ENCODE measurements at places on chromosomes 7 and 10.
A peak's percentile ranks its signal among the peaks of the same experiment; 100 is the strongest.

DNA sequence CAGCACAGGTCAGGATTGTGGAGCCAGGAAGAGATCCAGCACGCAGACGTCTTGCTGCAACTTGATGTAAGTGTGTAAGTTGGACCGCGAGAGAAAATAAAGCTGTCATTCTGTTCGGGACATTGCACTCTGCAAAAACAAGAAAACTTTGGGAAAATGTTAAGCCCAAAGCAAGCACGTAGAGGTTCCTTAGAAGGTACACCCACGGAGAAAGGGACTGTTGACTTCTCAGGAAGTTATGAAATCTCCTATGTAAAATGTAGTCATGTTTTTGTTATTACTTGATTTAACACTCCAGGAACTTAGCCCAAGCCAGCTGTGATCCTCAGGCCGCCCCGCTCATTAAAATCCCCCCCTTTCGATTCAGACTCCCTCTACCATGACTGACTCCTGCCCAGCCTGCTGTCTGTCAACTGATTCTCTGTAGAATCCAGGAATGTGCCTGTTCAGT, 196.1 kb upstream of the TCF7L2 start:
- no peak for DNase-seq

GRCh38 chr7:148723846-148724245, 25.1 kb downstream of the CUL1 start:
- DNase-seq, result no peak

GRCh38 chr7:66353547-66353946, 148.4 kb downstream of the TPST1 start:
- DNase-seq, result no peak

- DNase-seq, result no peak
Observed at GRCh38 chr7:138244606-138245005, 168.3 kb downstream of the AKR1D1 start.

GRCh38 chr10:124566981-124567835, 105.6 kb downstream of the LHPP start:
- no peak for DNase-seq

DNA sequence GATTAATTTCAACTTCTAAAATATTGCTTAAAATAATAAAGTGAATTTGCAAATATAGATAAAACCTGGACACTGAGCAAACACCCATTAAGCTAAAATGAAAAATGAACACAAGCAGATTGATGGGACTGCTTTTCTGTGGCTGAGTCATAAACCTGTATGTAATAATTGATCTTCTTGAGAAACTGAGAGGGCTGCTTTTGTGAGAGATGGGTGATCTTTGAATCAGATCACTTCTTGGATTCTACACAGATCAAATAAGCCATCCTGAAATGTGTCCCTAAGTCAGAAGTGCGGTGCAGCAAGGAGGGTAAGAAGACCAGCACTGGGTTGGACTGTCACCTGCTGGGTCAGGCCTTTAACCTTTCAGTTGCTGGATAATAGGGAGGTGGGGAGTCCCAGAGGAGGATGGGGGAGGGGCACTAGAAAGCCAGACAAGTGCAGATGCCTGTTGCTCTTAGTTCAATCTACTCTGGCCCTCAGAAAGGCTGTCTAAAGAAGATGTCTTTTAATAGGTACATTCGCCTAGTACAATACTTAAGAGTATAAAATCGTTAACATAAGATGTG, 178.2 kb upstream of the NAMPT start:
- DNase-seq, result no peak

DNA sequence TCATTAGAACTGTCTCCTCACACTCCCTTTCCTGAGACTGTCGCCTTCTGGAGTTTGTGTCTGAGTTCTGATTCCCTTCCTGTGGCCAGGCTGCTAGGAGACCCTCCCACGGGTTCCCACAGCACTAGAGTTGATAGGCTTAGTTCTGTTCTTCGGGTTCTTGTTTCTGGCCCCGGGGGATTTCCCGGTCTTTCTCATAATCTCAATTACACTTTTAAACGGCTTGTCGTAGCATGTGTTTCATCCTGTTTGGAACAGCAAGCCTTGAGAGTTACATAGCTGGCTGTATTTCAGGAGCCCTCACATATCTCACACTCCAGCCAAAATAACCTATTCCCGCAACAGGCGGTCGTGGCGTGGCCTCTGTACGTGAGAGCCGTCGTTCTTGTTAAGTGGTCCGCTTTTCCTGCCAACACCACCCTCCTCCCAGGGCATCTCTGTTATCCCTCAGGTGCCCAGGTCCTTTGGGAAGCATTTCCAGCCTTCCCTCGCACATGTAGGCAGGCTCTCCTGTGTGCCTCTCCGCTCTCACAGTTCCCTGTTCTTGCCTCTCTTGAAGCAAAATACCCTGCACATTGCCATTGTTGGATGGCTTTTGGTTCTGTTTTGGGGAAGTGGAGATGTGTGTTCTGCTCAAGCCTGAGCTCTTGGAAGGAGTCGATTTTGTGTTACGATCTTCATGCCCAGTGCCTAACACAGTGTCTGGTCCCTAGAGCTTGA, 46.0 kb downstream of the CDC123 start:
- no peak for DNase-seq

DNA sequence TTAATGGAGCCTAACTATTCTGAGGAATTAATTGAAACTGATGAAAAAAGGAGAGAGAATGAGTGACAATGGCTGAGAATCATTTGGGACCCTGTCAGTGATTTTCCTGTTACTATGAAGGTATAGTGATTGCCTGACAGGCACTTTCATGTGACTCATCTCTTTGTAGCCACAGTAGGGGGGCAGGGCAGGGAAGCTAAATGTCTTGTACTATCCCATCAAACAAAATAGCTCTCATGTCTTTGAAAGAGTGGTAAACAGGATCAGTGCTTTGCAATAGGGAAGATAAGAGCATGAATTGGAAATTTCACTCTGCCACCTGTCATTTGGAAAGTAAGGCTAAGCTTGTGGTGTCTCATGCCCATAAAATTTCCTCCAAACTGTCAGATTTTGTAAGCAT, 94.5 kb upstream of the GSDME start:
- peak; percentile 54 for DNase-seq

GRCh38 chr7:117269417-117269816, 53.4 kb downstream of the WNT2 start:
- DNase-seq, result peak; percentile 94

- DNase-seq, result no peak
Observed at GRCh38 chr7:72152161-72153131, 259.7 kb downstream of the CALN1 start.

DNA sequence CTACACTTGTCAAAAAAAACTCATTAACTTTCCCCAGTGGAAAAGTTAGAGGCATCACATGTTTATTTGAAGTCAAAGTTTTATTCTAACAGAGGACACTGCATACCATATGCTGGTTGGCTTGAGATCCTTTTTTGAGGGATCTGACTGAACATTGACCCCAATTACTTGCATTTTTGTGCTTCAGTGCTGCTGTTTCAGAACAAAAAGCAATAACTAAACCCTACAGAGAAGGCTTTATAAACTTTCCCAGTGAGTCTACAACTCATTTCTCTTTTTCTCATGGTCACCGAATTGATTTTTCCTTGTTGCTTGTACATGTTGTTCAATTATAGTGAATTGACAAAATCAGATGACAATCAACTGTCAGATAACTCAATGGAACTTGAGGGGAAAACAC, 69.3 kb upstream of the PHYHIPL start:
- no peak for DNase-seq

- DNase-seq, result no peak
Observed at GRCh38 chr7:85737426-85737825, 550.6 kb upstream of the SEMA3D start.

All from RCC 7860 (cell line).